ENCODE measurements at places on chromosomes 1 and 21.

DNA sequence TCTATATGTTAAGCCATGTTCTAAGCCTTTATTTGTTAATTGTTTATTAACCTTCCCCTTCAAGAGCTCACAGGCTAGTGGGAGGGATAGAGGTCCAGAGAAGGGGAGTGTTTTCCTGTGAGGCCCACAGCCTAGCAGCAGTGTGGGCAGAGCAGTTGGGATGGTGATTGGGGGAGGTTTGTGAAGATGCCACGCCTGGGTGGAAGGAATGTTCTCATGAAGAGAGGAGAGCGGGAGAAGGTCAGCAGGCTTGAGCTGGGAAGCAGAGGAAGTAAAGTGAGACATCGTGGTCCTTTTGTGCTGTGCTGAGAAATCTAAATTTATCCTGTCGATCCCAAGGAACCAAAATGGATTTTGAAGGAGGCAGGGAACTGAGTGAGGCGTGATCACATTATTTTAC lies 42.6 kb downstream of the TRAPPC10 start:
- H3K4me1 ChIP-seq = no peaks in the 10 kb centered on the region
- DNase-seq = no peak
- H3K27ac ChIP-seq = no peak overlapping the region
- no peaks in the 10 kb centered on the region for H3K27me3 ChIP-seq

DNA sequence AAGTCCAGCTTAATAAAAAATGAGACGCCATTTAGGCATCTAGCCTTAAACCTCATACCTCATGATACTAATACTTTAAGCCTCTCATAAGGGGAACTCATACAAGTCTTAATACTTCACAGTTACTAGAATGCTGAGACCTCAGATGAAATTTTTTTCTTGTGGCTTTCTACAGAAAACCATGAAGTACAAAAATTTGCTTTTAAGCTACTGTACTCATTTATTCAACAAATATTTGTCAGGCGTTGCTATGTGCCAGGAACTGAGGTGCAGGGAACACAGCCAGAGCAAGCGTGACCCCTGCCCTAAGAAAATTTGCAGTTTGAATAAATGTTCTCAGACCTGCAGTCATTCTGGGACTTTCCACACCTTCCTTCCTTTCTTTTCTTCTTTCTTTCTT lies 150.6 kb downstream of the MRPL39 start:
- peak overlapping the region; percentile 80 for H3K27ac ChIP-seq
- peak overlapping the region; percentile 34 for H3K4me3 ChIP-seq
- no peaks in the 10 kb centered on the region for H3K36me3 ChIP-seq
- peaks cover 11% of the 10 kb centered on the region for H3K4me1 ChIP-seq

- H3K4me3 ChIP-seq = no peak overlapping the region
- no peak for DNase-seq
- H3K4me1 ChIP-seq = no peaks in the 10 kb centered on the region
- H3K27me3 ChIP-seq = no peaks in the 10 kb centered on the region
- H3K27ac ChIP-seq = no peak overlapping the region
Observed at GRCh38 chr1:67393737-67394136, 36.5 kb downstream of the SERBP1 start.

- no peaks in the 10 kb centered on the region for H3K4me1 ChIP-seq
- no peak overlapping the region for H3K27ac ChIP-seq
- H3K27me3 ChIP-seq = no peaks in the 10 kb centered on the region
- no peaks in the 10 kb centered on the region for H3K36me3 ChIP-seq
- no peak overlapping the region for H3K4me3 ChIP-seq
Observed at GRCh38 chr1:203056012-203056411, 29.7 kb downstream of the PPFIA4 start.

DNA sequence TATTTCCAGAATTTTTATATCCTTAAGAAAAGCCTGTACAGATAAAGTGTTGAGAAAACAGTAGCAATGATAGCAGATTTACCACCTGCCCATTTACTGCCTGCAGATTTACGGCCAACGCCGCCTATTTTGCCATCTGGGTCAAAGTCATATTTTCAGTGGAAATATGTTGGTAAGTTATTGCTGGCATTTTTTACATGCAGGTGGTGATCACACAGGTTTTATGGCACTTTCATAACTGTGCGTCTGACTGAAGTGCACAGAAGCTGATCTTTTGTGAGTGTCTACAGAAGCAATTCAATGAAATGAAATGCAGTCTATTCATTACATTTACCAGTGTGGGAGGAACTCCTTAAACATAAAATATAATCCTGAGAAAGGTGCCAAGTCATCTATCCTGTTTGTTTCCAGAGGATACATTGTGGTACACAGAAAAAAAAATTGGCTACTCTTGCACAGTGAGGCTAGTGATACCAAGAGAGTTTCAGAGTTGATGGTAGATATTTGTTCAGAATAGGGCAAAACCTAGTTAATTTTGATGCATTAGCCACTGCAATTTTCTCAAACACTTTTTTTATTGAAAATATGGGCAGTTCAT lies 458.5 kb downstream of the NEGR1 start:
- H3K27ac ChIP-seq = no peak overlapping the region
- no peak overlapping the region for H3K4me3 ChIP-seq
- DNase-seq = no peak
- H3K27me3 ChIP-seq = no peaks in the 10 kb centered on the region
- H3K4me1 ChIP-seq = no peaks in the 10 kb centered on the region

DNA sequence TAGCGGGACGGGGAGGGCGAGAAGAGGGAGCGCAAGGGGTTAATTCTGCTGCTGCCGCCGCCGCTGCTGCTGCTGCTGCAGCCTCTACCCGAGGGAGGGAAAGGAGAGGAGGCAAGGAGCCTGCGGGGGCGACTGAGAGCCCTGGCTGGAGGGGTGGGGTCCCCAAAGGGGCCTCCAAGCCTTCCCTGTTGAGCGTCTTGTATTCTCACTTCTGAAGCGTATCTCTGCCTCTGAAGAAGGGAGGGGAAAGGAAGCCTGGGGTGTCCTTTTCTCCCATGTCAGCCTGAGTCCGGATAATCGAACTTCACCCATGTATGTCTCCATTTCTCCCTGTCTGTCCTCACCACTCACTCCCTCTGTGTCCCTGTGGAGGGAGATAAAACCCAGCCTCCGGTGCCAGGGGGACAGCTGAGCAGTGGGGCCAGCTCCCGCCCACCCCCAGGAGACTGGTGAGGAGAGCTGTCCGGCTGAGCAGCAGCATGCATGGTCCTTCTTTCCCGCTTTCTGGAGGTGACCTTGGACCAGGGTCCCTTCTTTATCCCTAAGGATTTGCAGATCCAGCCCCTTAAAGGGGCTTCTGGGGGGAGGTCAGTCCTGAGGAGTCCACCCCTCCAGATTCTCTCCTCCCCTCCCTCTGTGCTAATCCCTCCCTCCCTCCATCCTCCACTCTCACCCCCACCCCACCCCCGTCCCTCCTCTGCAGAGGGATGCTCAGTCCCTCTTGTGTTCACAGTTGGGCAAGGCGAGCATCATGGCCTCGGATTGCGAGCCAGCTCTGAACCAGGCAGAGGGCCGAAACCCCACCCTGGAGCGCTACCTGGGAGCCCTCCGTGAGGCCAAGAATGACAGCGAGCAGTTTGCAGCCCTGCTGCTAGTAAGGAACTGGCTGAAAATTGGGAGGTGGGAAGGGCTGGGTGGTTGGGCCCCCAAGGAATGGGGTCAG lies 1.0 kb downstream of the NCDN start:
- H3K4me3 ChIP-seq = peak overlapping the region; percentile 99
- H3K27me3 ChIP-seq = no peaks in the 10 kb centered on the region
- peak overlapping the region; percentile 53 for H3K27ac ChIP-seq
- no peaks in the 10 kb centered on the region for H3K36me3 ChIP-seq

DNA sequence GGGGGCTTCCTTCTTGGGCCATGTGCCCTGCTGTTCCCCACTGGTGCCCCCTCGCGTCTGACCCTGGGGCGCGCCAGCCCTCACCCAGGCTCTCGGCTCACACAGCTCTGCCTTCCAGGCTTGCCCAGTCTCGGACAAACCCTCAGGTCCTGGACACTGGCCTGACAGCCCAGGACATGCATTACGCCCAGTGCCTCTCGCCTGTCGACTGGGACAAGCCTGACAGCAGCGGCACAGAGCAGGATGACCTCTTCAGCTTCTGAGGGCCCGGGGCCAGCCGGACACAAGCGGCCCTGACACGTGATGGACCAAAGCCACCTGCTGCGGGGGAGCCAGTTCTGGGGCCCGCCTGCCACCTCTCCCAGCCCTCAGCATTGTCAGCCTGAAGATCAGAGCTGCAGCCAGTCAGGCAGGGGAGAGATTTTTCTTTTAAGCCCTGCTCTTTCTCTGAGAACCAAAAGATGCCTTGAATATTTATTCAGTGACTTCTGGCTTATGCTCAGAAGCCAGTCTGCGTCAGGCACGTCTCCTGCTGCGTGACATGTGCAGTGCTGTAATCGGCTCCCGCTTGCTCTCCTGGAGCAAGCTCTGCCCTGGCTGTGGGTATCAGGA lies 23.4 kb downstream of the LDLRAP1 start:
- peaks cover 31% of the 10 kb centered on the region for H3K4me1 ChIP-seq
- H3K27ac ChIP-seq = no peak overlapping the region
- no peak overlapping the region for H3K4me3 ChIP-seq
- peak; percentile 49 for DNase-seq
- H3K36me3 ChIP-seq = peaks cover 53% of the 10 kb centered on the region

DNA sequence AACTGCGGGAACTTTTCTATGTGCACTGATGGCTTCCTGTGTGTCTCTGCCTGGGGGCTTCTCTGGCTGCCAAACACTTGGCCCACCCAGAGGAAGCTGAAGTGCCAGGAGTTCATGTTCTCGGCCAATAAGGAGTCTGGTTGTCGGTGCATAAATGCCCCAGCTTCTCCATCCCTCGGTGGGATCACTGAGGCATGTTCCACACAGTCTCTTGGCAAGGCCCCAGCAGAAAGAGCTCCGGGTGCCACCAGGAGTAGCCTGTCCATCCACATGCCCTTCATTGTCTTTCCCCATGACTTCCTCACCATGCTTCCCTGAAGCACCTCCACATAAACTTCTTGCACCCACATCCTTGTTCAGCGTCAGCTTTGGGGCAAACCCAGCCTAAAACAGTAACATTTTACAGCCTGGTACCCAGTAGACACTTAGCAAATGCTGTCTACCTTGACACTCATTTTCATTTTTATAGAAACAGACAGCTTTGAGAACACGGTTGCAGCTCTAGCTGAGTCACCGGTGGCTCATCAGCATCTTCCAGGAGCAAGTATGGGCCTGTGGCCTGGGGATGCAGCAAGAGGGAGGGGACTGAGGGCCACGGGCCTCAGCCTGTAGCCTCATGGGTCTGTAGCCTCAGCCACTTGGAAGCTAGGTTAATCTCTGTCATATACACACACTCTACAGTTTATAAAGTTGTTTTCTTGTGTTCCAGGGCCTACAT lies 14.8 kb upstream of the CDCP2 start:
- DNase-seq = no peak
- H3K27me3 ChIP-seq = no peaks in the 10 kb centered on the region
- peaks cover 4% of the 10 kb centered on the region for H3K4me1 ChIP-seq

DNA sequence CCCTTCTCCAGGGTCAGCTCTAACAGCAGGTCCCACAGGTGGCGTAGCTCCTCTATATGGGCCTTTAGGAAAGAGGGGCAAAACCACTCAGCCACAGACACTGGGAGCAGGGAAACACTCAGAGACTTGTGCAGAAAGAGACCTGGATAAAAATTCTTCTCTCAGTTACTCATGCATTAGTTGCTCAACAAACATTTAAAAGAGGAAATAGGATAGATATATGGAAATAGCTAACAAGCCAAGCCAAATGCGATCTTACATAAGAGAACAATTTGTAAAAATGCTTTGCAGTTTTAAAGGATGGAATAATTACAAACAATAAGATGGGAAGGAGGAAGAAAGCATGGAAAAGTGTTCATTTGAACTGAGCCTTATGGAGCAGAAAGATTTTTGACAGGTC lies 4.9 kb downstream of the SPTA1 start:
- H3K4me1 ChIP-seq = no peaks in the 10 kb centered on the region
- H3K27me3 ChIP-seq = no peaks in the 10 kb centered on the region
- no peak overlapping the region for H3K4me3 ChIP-seq
- H3K36me3 ChIP-seq = no peaks in the 10 kb centered on the region

DNA sequence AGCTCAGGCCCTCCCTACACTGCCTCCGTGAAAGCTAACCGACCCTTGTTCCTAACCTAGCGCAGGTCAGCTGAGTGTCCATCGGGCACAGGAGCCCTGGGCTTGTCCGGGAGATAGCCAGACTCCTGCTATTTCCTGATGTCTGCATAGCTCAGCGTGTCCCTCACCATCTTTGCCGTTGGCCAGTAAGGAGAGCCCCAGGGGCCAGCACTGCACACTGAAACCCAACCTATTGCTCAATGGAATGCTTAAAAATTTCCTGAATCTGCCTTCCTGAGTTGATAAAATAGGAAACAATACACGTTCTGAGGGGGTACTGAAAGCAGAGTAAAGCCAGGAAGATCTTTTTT lies 2.2 kb downstream of the RUNX1 start:
- H3K4me3 ChIP-seq = peak overlapping the region; percentile 91
- H3K27me3 ChIP-seq = no peaks in the 10 kb centered on the region
- peaks cover 72% of the 10 kb centered on the region for H3K4me1 ChIP-seq

DNA sequence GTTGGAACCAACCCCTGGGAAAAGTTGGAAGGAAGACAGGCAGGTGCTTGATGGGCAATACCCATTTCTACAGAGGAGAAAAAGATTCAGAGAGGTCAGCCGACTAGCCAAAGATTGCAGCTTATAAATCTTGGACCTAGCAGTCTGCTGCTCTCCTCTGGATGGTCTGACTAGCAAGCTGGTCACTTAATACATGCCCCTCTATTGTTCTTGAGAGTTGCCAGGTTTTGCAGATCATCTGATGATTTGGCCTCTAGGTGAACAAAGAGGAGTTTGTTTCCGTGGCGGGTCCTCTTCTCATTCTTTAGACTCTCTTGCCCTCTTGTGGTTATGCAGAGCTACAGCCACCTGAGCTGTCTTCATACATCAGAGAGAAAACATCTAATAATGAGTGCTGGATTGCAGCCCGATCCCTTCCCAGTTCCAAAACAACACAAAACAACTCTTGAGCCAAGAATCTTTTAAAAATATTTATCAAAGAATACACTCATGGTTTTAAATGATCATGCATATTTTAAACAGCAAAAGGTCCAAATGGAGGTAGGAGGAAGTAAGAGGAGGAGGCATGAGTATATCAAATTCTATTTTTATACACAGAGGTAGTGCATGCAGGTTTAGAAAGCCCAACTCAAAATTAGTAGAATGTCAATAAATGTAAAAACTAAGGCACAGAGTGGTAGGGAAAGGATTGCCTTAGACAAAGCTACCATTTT lies 115.7 kb downstream of the SLC30A10 start:
- no peaks in the 10 kb centered on the region for H3K36me3 ChIP-seq
- no peak overlapping the region for H3K4me3 ChIP-seq
- H3K27ac ChIP-seq = no peak overlapping the region
- no peak for DNase-seq
- H3K27me3 ChIP-seq = no peaks in the 10 kb centered on the region

GRCh38 chr1:167710836-167711235 lies 10.9 kb upstream of the MPZL1 start:
- no peak overlapping the region for H3K27ac ChIP-seq
- peaks cover 25% of the 10 kb centered on the region for H3K4me1 ChIP-seq
- no peak for DNase-seq
- H3K4me3 ChIP-seq = no peak overlapping the region

DNA sequence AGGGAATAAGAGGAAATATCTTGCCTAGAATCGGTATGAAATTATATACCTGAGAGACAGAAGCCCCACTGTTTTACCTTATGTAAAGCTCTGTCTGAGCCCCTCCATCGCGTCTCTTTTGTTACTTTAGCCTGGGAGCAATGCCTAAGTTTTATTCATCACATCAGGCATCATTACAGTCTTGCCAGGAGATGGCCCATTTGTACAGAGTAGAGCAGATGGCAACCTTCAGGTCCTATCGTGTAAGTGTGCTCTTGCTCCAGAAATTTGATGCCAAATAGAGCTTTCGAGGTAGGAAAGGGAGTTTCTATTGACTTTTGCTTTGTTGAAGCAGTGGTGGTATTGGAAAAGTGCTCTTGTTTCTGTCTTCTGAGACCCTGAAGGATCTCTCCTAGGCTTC lies 24.9 kb downstream of the CFAP126 start:
- no peaks in the 10 kb centered on the region for H3K36me3 ChIP-seq
- H3K27me3 ChIP-seq = no peaks in the 10 kb centered on the region
- no peak overlapping the region for H3K4me3 ChIP-seq
- no peak for DNase-seq
- H3K4me1 ChIP-seq = no peaks in the 10 kb centered on the region

Data from T-cell (primary cell).